Effector memory CD8-positive, alpha-beta T cell (primary cell): ENCODE measurements at places on chromosomes 5 and 9.

DNA sequence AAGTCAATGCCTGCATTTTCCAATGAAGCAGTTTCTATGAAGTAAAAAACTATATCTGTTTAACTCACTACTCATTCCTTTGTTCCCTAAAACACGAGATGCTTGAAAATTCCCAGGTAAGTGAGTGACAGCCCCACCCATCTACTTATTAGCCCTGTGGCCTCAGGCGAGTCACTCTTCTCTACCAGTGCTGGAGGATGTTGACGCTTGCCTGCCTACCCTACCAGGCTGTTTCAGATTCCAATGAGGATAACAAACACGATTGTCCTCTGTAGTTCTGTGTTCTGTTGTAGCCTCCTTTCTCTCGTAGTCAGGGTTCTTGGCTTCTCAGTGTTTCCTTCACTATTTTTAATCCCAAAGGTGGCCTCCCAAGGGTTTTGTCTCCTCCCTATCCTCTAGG lies 388.8 kb downstream of the KDM4C start:
- no peak for DNase-seq

DNA sequence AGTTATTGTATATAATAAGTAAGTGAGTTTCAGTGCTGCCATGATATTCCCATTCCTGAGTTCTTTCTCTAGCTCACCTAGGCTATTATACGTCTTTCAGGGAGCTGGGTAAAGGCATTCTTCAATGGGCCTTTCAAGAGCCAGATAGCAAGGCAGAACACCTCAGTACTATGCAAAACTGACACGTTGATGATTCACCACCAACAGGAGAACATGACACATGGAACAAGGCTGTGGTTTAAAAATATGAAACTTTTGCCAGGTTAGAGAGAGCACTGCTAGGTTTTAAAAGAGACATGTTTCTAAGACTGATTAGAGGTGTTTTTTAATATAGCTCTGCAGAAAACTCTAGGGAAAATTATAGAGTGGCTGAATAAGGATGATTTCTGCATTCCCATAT lies 95.9 kb downstream of the UGCG start:
- no peak for DNase-seq

DNA sequence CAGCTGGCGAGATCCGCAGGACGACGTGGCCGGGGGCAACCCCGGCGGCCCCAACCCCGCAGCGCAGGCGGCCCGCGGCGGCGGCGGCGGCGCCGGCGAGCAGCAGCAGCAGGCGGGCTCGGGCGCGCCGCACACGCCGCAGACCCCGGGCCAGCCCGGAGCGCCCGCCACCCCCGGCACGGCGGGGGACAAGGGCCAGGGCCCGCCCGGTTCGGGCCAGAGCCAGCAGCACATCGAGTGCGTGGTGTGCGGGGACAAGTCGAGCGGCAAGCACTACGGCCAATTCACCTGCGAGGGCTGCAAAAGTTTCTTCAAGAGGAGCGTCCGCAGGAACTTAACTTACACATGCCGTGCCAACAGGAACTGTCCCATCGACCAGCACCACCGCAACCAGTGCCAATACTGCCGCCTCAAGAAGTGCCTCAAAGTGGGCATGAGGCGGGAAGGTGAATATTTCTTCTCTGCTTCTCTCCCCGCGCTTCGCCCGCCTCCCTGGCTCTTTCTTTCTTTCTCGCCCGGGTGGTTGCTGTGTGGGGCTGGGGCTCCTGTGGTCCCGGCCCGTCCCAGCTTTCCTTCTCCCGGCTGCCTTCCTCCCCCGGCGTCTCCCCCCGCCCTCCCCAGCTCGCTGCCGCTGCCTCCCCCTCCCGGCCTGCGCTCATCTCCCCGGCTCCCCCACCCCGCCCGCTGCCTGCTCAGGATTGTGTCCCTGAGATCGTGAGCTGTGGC lies 2.2 kb downstream of the NR2F1 start:
- no peak for DNase-seq

DNA sequence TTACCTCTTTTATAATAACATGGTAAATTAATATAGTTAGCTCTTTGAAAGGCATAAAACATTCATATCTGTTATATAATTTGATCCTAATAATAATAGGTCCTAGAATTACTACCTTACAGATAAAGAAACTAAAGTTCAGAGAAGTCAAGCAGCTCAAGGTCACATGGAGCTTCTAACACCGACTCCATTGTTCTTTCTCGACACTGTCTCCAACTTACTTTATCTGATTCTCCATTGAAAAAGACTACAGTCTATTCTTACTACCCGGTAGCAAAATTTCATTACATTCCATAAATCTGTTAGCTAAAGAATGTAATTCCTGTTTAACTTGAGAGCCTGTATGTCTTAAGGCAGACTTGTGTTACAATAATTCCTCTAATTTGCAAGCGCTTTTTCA lies 96.3 kb upstream of the TMEM161B start:
- no peak for DNase-seq

- DNase-seq = no peak
Observed at GRCh38 chr5:84115727-84116126, 269.0 kb downstream of the EDIL3 start.

- no peak for DNase-seq
Observed at GRCh38 chr9:136829981-136830885, 12.0 kb upstream of the AJM1 start.

DNA sequence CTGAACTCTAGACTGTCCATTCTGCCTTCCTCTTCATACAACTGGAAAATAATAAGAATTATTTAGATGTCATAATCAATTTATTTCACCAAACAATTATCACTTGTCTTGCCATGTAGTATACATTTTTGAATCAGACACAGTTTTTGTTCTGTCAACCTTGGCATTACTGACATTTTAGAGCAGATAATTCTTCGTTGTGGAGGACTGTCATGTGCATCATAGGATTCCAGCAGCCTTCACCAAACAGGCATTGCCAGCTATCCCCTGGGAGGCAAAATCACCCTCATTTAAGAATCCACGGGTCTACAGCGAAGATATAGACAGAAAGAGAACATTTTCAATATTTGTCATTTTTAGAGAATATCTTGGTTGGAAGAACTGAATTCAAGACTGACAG lies 293.9 kb downstream of the KDM4C start:
- DNase-seq = no peak

GRCh38 chr5:19988457-19988856 lies 457 bp upstream of the CDH18 start:
- no peak for DNase-seq

DNA sequence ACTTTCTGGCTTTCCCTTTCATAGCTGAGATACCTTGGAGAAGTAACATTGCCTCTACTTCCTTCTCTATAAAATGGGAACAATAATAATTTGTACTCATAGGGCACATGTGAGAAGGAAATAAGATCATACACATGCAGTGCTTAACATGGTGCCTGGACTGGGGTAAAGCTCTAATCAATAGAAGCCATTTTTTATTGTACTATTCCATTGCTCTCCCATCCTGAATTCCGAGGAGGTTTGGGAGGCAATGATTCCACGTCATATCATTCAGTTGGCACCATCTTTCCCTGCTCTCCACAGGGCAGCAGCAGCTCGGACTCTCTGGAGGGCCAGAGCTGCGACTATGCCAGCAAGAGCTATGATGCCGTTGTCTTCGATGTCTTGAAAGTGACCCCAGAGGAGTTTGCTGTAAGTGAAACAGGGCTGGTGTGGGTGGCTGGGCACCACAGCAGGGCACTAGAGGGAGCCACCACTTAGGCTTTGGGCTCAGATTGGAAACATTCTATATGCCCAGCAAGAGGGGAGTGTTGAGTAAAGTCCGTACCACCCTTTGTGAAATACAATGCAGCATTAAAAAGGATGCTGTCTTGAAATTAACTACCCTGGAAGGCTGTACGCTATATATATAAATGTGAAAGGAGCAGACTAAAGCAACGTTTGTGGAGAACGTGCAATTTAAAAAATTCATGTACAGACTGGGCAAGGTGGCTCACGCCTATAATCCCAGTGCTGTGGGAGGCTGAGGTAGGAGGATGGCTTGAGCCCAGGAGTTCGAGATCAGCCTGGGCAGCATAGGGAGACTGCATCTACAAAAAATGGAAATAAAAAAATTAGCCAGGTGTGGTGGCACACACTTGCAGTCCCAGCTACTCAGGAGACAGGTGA lies 51.2 kb downstream of the RALGPS1 start:
- DNase-seq = peak; percentile 35

DNA sequence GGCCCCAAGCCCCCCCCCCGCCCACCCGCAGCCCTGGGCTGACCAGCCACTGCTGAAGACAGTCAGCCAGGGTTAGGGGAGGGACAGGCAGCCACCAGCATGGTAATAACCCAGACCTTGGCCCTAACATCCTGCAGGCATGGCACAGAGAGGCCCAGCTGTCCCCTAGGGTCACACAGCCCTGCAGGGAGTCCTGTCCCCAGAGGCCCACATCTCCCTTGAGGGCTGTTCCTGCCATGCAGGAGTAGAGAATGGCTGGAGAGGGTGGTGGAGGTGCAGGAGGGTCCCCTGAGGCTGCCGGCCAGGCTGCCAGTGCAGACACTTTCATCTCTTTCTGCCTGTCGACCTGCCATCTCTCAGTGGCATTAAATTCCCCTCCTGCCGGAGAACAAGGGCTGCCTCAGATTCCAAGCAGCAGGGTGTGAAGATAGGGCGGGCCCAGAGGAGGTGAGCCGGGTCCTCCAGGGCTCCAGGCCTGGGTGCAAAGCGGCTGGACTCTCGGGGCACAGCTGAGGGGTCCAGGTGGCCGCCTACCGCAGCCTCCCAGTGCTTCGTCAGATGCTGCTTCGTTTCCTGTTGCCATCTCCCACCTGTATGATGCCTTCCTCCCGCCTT lies 40.0 kb downstream of the CXXC5 start:
- no peak for DNase-seq

GRCh38 chr9:95876595-95876994 lies 1.1 kb downstream of the ERCC6L2 start:
- no peak for DNase-seq

- no peak for DNase-seq
Observed at GRCh38 chr9:123355761-123356431, at the start of gene CRB2. TSS of gene CRB2 (plus strand) at chr9:123356197. CDS start at chr9:123356261, 64 bp downstream.

GRCh38 chr5:42547141-42547540 lies 123.9 kb downstream of the GHR start:
- DNase-seq = no peak

DNA sequence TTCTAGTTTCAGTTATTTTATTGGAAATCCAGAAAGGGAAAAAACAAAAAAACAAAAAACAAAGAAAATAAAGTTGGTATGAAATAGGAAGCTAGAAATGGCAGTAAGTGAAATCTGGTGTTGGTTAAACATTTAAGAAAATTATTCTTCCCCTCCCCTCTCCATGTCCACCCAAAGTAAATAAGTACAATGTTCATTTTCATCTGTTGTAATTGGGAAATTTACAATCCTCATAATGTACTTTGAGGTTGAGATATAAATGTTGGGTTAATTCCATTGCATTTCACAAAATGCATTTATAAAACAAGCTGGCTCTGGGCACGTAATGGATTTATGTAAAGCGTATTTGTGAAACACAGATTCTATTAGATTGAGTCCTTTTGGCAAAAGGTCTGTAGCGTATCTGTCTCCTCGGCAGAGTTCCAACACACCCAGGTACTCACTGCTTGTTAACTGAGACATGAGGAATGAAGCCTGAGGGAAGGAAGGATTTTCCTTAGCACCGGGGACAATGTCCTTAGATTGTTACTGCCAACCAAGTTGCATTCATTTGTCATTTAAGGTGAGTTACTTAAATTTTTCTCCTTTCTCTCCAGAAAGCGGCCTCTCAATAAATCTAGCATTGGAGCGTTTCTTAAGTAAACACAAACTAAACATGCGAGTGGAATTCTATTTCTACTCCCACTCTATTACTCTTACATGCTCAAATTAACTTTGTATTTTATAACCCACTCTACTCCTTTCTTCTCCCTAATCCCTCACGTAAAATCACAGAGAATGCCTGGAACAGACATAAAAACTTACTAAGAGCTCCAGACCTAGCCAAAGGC lies 912.3 kb upstream of the WWC1 start:
- DNase-seq = no peak

DNA sequence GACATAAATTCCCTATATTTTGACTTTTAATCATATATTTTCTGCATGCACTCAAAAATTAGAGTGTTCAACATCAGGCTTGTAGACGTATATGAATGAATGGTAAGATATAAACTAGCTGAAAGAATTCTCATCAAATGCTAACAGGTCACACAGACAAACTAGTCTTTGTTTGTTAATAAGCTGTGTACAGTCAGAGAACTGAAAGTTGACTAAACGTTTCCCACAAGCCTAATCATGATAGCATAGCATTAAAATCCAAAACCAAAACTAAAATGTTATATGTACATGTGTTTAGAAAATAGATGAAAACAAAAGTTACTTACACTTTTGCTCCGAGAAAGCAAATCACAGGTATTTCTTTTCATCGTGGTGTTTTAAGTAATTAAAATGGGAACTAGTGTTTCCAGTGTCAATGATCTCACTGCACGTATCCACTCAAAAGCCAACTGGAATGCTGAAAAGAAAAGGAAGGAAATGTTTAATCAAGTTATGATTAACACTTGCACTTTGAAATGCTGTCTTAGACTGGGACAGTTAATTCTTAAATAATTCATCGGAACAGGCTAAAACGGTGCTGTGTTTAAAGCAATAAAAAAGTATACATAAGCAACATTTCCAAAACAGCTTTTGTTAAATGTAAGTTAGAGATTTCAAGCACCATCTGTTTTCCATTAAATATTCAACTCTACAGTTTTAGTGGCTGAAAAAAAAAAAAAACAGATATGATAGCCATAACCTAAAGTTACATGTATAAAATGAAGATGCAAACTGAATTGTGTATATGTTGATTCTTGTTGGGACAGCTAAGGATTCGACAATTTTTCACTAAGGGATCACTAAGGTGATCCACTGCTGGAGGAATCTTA lies 291.9 kb upstream of the PDE4D start:
- no peak for DNase-seq

DNA sequence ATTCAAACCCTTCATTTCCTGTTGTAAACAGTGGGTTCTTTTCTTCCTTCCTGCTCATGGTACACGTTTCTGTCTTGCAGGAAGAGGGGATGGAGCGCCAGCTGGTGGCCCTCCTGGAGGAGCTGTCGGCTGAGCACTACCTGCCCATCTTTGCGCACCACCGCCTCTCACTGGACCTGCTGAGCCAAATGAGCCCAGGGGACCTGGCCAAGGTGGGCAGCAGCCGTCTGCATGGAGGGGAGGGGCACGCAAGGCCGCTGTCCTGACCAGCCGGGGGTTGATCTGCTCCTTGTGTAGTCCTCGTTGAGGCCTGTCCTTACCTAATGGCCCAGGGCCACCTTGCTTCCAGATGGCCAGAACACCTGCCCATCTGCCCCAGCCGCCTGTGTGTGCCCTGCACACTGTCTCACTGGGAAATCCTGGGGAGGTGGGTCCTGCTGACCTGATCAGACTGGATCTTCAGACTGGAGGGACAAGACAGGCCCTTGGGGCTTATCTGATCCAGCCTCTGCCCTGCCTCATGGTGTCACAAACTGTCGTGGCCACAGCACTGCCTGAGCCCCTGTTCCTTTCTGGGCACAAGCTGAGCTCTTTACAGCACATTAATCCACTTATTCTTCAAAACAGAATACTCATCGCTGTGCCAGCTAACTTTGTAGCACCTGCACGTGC lies 44.7 kb downstream of the LRSAM1 start:
- no peak for DNase-seq
